Peyer's patch (tissue), 4 donors: ENCODE measurements at places on chromosomes 16 and 17.

- DNase-seq = no peak
Observed at GRCh38 chr16:80300876-80301275, 239.9 kb upstream of the DYNLRB2 start.

DNA sequence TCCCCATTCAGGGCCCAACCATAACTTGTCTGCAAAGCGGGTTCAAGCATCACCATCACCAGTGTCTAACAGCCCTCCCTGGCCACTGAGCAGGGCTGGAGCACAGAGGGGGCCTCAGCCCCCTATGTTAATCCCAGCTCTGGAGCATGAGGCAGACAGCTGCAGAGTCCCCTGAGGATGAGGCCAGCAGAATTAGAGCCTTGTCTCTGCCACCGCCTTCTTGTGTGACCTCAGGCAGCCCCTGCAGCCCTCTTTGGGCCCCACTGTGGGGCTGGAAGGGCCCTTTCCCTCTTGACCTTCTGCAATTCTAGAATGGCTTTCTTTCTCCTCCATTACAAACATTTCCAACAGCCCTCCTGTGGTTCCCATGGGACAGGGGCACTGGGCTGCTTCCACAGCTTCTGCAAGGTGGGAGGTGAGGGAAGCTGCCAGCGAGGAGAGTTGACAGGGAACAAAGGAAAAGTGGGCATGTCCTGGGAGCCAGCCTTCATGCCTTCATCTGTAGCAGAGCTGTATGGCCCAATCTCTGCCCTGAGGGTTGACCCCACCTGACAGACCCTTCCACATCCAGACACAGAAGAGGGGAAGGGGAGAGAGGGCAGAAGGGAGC is 65.7 kb downstream of the TMEM132E start:
- no peak for DNase-seq

- DNase-seq = no peak
Observed at GRCh38 chr16:17444658-17445057, 26.1 kb downstream of the XYLT1 start.

DNA sequence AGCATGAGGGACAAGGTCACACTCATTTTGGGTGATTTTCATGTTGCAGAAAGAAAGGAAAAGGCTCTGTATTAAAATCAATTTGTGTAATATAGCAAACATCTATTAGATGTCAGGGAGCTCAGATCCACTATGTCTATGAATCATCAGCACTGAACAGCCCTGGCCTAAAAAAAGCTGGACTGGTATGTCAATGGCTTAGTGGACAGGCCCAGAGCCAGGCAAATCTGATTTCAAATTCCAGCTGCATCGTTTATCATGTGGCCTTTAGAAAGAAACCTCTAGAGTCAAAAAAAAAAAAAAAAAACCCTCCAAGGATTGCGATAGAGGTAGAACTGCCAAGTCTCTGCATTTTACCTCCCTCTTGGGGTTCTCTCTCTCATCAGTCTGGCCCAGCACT is 5.4 kb downstream of the GAS7 start:
- no peak for DNase-seq

GRCh38 chr16:84484579-84485254 is 19.7 kb downstream of the MEAK7 start:
- DNase-seq = no peak

GRCh38 chr17:58052945-58053715 is 30.1 kb upstream of the DYNLL2 start:
- no peak for DNase-seq

- DNase-seq = no peak
Observed at GRCh38 chr17:197352-197751, 15.9 kb upstream of the DOC2B start.
